ENCODE measurements at places on chromosomes 13 and 19.

- no peak for DNase-seq
Observed at GRCh38 chr19:58521651-58522050, 2.0 kb upstream of the ZBTB45 start.

GRCh38 chr19:51820011-51820410 lies 25.1 kb downstream of the FPR3 start:
- no peak for DNase-seq

DNA sequence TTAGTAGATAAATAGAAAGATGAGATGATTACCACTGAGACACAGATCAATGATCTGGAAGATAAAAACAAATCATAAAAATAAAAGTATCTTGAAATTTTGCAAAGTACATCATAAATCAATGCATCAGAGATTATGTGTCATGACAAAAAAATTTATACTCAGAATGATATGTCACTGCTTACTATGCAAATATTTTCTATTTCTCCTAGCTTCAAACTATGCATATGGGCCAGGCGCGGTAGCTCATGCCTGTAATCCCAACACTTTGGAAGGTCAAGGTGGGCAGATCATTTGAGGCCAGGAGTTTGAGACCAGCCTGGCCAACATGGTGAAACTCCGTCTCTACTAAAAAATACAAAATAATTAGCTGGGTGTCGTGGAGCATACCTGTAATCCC lies 17.3 kb upstream of the RBM26 start:
- DNase-seq = no peak

DNA sequence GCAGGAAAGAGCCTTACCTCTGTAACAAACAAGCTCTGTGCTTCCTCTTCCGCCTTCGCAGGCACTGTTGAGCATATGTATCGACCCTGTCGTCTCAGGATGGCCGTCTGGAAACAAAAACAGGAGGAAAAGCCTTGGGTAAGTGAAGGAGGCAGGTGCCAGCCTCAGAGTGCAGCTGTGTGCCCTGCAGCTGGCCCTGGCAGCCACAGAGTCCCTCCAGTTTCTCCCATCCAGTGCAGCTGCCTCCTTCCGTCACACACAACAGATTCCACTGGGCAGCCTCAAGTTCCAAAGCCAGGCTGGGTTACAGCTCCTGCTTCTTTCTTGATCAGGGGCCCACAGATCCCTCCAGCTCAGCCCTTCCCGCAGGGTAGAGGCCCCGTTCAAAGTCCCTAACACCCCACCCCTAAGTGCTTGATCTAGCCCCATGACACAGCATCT lies 47.7 kb downstream of the DOCK9 start:
- no peak for DNase-seq

GRCh38 chr13:69704311-69704710 lies 403.3 kb upstream of the ATXN8OS start:
- no peak for DNase-seq

- no peak for DNase-seq
Observed at GRCh38 chr19:49442354-49442753, 1.0 kb upstream of the SLC17A7 start.

GRCh38 chr13:111486331-111486730 lies 165.9 kb downstream of the TEX29 start:
- DNase-seq = no peak

GRCh38 chr19:8592231-8593009 lies 15.2 kb upstream of the MYO1F start:
- peak; percentile 90 for DNase-seq

DNA sequence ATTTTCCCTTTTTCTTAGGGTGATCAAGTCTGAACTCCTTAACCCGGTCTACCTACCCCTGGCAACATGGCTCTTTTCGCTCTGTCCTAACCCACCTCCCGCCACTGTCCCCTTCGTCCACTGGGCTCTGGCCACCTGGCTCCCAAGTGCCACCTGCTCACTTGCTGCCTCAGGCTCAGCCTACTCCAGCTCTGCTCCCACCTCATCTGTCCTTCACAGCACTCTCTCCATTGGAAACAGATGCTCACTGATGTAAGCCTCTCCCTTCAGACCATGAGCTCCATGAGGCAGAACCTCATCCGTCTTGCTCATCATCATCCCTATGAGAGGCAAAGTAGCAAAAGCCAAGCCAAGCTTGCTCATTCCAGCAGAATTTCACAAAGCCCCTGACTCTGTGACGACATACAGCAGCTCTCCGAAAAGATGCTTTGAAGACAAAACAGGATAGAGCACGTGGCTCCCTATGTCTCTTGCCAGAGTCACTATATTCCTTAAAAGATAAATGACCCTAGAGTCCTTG lies 35.3 kb upstream of the AMER2 start:
- no peak for DNase-seq

- no peak for DNase-seq
Observed at GRCh38 chr19:49475191-49475917, 1.3 kb downstream of the FLT3LG start.

GRCh38 chr19:49906879-49907564 lies 10.3 kb upstream of the IL4I1 start:
- DNase-seq = no peak

GRCh38 chr13:81425286-81425685 lies 1084.4 kb upstream of the SPRY2 start:
- DNase-seq = no peak

DNA sequence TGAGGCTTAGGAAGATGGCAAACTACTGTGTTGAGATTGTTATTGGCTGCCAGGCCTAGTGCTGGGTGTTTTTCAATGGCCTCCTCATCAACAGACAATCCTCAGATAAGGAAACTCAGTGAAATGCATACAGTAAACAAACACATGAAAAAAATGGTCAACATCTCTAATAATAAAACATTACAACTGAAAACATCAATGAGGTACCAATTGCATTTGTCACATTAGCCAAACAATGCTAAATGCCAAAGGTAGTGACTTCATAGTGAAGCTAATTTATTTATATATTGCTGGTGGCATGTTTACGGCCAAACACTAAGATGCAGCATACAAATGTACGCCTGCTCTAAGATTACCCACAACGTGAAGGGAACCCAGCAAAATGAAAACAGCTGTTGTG lies 224.0 kb upstream of the UBL3 start:
- no peak for DNase-seq

DNA sequence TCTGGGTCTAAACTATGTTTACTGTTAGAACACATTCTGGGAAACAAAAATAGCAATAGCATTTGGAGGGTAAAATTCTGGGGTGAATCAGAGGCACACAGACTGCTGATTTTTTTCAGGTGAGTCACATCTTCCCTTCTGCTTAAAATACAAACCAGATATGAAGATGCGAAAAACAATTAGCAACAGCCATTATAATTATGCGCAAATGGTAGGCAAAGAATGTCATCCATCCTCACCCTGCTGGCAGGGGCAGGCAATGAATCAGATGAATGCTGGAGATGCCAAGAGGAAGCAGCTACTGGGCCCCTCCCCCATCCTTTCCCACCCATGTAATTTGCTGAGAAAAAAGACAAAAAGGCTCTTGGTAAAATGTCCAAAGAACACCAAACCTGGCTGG lies 282.9 kb downstream of the KLF5 start:
- DNase-seq = no peak

DNA sequence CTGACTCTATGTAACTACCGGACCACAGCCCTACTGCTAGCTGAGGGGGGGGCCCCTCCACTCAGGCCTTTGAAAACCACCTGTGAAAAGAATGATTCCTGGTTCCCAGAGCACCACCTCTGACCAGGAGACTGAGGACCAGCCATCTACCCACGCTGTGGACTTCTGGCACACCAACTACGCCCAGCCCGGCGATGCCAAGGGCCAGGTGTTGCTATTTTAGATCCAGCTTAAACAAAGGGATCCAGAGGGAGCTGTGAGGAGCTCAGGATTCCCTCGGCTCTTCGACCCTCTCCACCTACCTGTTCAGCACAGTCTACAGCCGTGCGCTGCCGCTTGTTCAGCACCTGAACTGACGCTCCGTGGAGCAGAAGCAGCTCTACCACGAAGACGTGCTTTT lies 23.0 kb downstream of the PDCD5 start:
- no peak for DNase-seq

GRCh38 chr19:485583-486236 lies 10.6 kb upstream of the MADCAM1 start:
- no peak for DNase-seq

DNA sequence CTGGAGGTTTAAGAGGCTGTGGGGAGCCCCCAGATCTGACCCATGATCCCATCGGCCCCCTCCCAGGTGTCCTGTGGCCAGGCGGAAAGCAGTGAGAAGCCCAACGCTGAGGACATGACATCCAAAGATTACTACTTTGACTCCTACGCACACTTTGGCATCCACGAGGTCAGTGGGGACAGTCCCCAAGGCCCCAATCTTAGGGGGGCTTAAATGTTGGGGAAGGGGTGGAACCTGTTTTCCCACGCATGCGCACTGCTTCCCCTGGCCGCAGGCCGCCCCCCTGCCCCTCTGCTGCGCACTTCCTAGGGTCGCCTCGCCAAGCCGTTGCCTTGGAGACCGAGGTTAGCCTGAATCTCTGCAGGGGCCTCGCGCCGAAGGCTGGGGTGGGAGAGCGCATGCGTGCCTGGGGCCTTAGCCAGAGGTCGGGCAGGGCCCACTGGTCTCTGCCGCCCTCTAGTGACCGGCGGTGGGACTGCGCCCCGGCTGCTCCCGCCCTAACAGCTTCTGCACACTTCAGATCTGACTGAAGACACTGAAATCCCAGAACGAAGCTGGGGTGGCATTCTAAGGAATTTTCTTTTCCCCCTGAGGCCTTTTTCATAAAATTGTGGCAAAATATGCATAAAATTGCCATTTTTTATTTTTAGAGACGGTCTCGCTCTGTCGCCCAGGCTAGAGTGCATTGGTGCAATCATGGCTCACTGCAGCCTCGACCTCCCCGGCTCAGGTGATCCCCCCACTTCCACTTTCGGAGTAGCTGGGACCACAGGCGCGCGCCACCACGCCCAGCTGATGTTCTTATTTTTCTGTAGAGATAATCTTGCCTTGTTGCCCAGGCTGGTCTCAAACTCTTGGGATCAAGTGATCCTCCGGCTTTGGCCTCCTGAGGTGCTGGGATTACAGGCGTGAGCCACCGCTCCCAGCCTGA lies 3.6 kb downstream of the PRMT1 start:
- DNase-seq = peak; percentile 89

GRCh38 chr19:10625762-10626138 lies 397 bp downstream of the SLC44A2 start:
- no peak for DNase-seq

DNA sequence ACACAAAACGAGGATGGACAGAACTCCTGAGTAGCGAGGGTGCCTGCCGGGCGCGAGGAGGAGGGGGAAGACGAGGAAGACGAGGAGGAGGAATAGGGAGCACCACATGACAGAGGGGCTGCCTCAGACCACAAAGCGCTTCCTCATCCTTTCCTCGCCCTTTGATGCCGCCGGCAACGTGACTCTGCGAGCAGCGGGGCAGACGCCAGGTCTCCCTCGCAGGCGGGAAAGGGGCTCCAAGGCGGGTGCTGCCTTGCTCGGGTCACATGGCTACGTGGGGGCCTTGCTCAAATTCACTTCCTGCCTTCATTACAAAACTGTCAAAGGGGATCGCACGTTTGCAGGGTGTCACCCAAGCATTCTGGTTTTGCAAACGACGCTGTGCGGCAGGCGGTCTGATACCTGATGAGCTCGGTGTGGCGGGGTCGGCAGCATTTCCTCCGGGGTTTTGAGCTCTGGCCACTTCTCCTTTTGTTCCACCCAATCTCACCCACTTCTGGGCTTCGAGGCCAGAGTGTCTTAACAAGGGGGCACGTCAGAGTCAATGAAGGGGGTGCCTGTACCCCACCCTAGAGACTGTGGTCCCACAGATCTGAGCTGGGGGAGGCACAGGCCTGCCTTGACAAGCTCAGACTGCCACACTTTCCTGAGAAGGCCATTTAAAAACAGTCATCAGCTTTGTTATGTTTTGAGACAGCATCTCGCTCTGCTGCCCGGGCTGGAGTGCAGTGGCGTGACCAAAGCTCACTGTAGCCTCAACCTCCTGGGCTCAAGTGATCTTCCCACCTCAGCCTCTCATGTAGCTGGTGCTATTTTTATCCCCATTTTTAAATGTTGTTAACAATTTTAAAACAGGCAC lies 14.9 kb downstream of the MAP2K2 start:
- DNase-seq = peak; percentile 51

- DNase-seq = no peak
Observed at GRCh38 chr13:113923376-113924063, 50.4 kb downstream of the C13orf46 start.

DNA sequence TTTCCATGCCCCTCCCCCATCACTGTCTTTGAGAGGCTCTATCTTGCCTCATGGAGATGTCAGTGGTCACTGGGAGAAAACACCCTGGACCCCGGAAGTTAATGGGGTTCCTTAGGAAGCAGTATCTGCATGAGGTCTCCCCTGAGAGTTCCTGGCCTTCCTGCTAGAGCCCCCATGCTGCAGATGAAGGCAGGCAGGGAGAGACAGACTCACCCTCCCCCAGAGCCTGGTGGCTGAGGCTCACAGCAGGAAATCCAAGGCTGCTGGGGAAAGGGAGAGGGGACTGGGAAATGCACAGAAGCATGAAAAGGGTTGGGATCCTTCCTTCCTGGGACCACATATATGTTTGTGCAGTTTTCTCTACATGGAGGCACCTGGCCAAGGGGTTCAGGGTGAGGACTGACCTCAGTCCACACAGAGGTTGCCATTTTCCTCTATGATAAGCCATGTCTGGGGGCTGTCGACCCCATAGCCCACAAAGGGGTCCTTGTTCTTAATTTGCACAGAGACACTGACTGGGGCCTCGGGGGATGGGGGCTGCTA lies 95.4 kb downstream of the RNASEH2B start:
- DNase-seq = no peak

DNA sequence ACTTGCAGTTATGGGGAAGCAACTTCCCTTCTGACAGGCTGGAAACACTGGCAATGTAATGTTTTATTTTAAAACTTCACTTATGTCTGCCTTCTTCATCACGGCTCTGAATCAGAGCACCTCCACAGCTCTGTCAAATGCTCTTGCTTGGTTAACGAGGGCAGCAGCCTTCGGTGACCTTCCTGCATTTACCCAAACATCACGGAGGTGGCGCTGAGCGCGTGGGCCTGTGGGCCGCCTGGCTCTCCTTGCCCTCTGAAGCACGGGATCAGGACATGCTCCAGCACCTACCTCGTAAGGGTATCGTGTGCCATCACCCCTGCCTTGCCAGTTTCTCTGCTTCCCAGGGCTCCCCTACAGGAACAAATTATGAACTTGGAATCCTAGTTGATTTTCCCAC lies 310.0 kb downstream of the TEX29 start:
- no peak for DNase-seq

- no peak for DNase-seq
Observed at GRCh38 chr19:41424335-41425173, 2.6 kb downstream of the B3GNT8 start.

DNA sequence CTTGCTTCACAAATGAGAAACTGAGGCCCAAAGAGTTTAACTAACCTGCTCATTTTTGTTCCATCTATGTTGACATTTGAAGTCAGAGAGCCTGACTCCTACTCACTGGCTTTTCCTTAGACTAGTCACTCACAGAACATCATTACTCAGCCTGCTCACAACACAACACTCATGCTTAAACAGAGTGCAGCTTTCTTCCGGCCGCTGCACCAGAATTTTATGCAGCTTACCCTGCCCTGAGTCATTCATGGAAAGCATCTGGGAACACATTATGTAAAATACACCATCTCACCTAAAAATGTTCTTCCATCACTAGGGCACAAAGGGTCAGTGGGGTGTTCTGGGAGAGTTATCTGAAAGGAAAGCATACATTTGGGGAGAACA lies 303.4 kb downstream of the SPRY2 start:
- DNase-seq = no peak

Data from activated CD8-positive, alpha-beta memory T cell treated with anti-CD3 and anti-CD28 coated beads for 4 hours (primary cell).